ENCODE measurements at places on chromosomes 1 and 21.

DNA sequence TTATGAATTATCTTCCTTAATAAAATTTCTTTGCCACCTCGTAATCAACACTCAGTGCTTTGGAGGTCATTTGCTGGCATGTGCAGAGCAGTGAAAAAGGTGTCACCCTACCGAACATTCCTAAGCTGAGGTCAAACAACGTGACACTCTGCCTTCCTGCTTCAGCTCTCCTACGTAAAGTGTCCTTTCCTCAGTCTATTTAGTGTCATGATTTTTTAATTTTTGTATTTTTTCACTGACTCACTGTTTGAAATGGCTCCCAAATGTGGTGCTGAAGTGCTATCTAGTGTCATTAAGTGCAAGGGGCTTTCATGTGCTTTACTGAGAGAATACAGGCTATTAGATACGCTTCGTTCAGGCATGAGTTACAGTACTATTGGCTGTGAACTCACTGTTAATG lies 37.0 kb upstream of the ITPKB start:
- DNase-seq: no peak

DNA sequence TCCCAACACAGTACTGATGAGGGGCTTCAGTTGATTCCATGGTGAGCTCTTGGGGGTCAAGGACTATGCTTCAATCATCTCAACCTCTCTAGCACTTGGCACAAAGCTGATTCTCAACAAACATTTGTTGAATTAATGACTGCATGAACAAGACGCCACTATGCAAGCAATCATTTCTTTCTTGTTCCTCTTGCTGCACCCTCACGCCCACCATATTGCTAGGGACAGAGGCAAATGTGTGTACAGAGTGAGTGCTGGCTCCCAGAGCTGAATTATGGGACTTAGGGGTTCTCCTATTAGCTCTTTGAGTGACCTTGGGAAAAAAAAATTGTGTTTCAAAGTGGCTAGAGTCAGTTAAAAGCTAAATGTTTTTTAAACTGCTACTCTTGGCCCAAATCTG lies 2.5 kb downstream of the ADAR start:
- no peak for DNase-seq

DNA sequence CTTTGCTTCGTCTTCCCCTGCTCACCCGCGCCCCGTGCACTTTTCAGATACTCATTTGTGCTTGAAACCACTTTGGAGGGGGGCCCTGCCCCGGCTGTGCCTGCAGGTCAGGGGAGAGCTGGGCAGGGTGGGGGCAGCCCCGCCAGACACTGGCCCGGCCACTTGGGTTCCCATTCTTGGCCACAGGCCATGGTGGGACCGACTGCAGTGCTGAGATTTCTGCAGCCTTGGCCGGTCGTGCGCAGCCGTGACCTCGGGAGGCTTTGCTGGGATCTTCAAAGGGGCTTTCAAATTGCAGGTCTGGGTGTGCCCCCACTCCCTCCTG lies 54.5 kb upstream of the TTC34 start:
- no peak for DNase-seq

DNA sequence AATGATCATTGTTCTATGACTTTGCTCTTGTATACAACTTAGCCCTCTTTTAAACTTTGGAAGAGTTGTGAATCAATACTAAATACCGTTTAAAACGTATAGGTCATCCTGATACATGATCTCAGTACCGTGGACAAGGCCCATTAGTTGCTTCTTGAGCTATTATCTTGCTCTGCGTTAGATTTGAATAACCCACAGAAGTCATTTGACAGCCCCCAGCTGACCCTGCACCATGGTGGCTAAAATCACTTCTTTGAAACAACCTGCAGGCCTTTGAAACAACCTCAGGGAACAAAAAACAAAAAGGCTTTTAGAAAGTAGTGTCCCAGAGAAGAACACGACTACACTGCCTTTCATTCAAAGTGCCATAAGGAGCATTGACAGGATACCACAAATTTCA lies 473.0 kb upstream of the ADGRL2 start:
- DNase-seq: no peak

GRCh38 chr1:186275822-186276221 lies 99.2 kb downstream of the TPR start:
- no peak for DNase-seq

GRCh38 chr1:119298687-119299303 lies 69.8 kb upstream of the HAO2 start:
- DNase-seq: no peak

GRCh38 chr1:192445839-192446489 lies 129.2 kb downstream of the RGS21 start:
- no peak for DNase-seq

GRCh38 chr1:248804771-248805681 lies 20.7 kb downstream of the SH3BP5L start:
- no peak for DNase-seq

- no peak for DNase-seq
Measured at GRCh38 chr1:217524787-217525520, 105.9 kb downstream of the GPATCH2 start.

DNA sequence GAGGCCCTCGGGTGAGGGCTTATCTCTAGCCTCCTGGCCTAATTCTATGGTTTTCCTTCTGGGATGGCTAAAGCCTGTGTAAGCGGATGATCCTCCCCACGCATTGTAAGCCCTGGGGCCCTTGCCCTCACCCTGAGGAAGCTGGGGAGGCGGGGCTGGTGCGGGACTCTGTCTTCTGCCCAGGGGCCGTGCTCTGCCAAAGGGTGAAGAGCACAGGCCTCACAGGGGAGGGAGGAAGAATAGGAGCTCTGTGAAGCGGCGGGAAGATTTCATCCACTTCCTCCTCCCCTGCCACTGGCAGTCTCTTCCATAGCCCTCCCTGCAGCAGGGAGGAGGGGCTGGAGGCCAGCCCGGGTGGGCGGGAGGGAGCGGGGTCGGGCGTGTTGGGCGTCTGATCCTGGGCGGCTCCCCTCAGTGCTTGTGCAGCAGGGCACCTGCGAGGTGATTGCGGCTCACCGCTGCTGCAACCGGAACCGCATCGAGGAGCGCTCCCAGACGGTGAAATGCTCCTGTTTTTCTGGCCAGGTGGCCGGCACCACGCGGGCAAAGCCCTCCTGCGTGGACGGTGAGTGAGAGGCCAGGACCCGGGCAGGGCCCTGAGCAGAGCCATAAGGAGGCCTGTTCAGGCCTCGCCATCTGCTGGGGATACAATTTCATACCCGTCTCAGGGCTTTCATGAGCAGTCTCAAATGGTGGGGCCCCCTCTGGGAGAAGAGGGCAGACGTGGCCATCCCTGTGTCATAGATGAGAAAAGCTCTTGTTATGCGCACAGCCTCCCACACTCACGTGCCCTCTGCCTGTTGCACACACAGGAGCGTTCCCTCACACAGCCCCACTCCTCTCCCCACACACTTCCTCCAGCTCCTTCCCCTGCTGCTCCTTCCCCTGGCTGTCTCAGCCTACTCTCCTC lies 7.7 kb upstream of the PPM1J start:
- no peak for DNase-seq

DNA sequence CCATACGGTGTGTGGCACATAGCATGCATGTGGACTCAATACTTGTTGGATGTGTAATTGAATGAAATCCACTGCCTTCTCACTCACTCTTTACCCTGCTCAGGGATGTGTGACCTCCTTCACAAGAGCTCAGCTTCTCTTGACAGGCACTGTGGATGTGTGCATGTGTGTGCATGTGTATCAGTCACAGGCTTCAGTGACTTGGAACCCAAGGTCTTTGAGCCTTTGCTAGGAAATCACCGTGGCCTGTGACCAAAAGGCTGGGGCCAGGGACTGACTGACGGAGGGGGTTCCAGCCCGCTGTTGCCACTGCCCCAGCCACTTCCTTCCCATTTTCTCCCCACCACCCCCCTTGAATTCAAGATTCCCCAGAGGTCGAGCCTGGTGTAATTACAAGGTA lies 144.4 kb upstream of the POU3F1 start:
- no peak for DNase-seq

GRCh38 chr1:162973381-162973795 lies 95.8 kb upstream of the RGS4 start:
- no peak for DNase-seq

DNA sequence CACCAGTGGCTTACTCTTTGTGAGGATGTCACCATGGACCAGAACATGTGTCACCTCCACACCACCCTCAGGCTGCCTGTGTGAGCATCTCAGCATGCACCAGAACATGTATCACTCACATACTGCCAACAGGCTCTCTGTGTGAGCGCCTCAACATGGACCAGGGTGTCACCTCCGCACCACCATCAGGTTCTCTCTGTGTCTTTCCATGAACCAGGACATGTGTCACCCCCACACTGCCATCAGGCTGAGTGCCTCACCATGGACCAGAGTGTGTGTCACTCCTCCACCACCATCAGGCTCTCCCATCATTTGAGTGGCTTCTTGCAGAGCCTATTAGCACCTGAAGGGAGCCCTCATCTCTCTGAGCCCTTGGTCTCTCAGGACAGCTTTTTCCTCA lies 125.2 kb downstream of the ZNF648 start:
- no peak for DNase-seq

GRCh38 chr1:119310301-119310700 lies 58.3 kb upstream of the HAO2 start:
- no peak for DNase-seq

GRCh38 chr1:228379666-228380065 lies 27.0 kb downstream of the TRIM11 start:
- DNase-seq: no peak

GRCh38 chr1:14253676-14254075 lies 344.8 kb upstream of the KAZN start:
- no peak for DNase-seq

- no peak for DNase-seq
Measured at GRCh38 chr1:2625311-2625710, 7.5 kb downstream of the MMEL1 start.

DNA sequence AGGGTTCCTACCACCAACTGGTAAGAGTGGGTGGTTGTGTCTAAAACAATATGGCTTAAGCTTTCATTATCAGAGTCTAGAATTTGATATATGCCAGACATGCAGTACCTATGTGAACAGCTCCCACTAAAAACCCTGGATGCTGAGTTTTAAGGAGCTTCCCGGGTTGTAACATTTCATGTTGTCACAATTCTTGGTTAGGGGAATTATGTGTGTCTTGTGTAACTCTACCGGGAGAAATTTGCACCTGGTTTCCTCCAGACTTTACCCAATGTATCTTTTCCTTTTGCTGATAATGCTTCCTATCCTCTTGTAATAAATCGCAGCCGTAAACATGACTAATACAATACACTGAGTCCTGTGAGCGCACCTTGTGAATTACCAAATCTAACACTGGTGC lies 48.3 kb downstream of the ARID4B start:
- DNase-seq: no peak

GRCh38 chr1:238061967-238062613 lies 171.4 kb upstream of the ZP4 start:
- DNase-seq: no peak

DNA sequence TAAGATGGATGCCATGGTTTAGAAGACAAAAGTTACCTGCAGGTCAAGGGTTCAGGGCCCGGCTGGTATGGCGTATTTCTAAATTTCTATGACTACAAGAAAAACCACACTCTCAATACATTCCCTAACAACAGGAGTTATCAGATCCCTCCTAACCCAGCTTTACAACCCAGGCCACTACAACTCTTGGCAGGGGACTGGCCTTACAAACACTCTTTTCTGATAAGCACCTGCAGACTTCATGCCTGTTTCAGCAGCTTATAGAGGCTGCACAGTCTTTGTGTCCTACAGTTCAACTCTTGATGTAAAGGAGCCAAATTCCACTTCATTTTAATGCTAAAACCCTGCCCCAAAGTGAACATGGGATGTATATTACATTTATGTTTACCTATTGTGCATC lies 461.4 kb downstream of the SIPA1L2 start:
- no peak for DNase-seq

GRCh38 chr1:39293375-39294070 lies 89.0 kb downstream of the MACF1 start:
- no peak for DNase-seq

- DNase-seq: no peak
Measured at GRCh38 chr1:63575340-63575826, 17.8 kb upstream of the PGM1 start.

GRCh38 chr1:177228693-177229065 lies 57.9 kb downstream of the BRINP2 start:
- DNase-seq: no peak

- DNase-seq: no peak
Measured at GRCh38 chr1:172356620-172357019, 63.9 kb upstream of the C1orf105 start.

DNA sequence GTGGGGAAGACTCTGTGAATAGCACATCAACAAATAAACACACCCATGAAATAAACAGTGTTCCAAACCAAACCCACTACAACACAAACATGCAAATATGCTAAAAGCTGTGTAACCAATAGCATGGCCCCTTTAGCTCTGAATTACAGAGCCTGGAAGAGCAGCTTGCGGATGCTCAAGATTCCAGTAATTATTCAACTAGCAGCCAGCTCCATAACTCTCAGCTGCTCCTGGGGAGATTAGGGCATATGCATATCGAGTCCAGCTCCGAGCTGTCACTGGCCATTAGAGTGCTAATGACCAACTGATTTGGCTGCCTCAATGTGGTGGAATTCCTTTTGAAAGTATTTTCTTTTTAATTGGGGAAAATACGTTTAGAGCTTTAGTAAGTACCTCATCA lies 207.1 kb downstream of the HHAT start:
- no peak for DNase-seq
